ENCODE measurements at places on chromosomes 13 and 19.

GRCh38 chr13:101736566-101736965 is 284.1 kb downstream of the ITGBL1 start:
- DNase-seq: no peak

- DNase-seq: no peak
Observed at GRCh38 chr13:77853703-77854102, 64.9 kb downstream of the EDNRB start.

- no peak for DNase-seq
Observed at GRCh38 chr13:77544355-77544754, 8.8 kb downstream of the SCEL start.

- no peak for DNase-seq
Observed at GRCh38 chr13:77891486-77891885, 27.1 kb downstream of the EDNRB start.

DNA sequence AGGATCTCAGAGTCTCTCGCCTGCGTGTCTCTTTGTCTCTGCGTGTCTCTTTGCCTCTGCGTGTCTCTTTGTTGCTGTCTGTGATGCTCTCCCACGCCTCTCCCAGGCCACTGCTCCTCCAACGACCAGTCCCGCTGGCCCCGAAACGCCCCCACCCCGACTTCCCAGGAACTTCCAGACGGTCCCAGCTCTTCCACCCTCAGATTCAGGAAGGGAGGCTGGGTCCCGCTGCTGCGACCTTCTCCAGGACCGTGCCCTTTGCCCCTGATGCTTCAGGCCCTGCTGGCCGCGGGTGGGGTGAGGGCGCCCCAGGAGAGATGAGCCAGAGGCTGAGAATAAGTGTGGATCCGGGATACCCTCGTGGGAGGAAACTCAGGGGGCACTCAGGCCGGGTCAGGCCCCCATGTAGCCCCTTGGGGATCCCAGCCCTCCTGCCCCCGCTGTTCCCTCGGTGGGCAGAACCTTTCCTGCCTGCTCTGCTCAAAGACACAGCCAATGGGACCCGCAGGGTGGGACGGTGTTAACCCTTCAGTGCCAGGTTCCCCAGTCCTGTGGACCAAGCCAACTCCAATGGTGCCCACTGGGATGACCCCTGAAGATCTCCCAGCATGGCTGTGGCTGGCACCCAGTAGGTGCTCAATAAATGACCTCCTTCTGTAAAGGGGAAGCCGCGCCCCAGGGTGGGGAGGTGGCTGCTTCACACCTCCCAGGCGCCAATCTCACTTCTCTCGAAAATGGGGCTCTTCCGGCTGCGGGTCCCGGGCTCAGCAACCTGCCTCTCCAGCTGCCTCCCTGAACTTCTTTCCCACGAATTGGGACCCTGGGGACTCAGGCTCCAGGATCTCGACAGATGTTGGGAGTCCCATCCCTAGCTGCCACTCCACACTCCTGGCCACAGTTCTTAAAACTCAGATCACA is 1.5 kb upstream of the S1PR5 start:
- no peak for DNase-seq

GRCh38 chr19:27741236-27741635 is 1471.7 kb downstream of the UQCRFS1 start:
- DNase-seq: no peak

DNA sequence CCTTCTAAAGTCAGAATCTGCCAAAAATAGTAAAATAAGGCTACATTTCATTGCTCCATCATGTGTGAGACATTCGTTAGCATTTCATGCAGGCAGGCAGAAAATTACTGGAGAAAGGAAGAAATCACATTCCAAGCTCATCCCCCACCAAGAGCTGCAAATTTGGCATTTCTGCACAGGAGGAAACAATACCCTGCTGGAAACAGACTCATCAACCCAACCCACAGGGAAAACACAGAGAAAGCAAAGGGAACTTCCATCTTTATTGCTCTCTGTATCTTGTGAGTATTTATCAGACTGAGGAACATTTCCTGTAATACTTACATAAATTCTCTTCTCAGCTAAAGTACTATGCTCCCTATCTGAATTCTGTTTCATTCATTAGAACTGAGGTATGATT is 95.7 kb downstream of the KCTD12 start:
- DNase-seq: no peak

DNA sequence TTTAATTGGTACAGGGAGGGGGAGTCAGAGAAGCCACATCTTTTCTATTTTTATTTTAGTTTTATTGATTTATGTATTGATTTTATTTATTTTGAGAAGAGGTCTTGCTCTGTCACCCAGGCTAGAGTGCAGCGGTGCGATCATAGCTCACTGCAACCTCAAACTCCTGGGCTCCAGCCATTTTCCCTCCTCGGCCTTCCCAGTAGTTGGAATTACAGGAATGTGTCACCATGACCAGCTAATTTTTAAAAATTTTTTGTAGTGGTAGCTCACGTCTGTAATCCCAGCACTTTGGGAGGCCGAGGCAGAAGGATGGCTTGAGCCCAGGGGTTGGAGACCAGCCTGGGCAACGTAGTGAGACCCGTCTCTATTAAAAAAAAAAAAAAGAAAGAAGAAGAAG is 4.1 kb downstream of the IL27RA start:
- no peak for DNase-seq

GRCh38 chr13:107367258-107367657 is 799.3 kb upstream of the ARGLU1 start:
- no peak for DNase-seq

DNA sequence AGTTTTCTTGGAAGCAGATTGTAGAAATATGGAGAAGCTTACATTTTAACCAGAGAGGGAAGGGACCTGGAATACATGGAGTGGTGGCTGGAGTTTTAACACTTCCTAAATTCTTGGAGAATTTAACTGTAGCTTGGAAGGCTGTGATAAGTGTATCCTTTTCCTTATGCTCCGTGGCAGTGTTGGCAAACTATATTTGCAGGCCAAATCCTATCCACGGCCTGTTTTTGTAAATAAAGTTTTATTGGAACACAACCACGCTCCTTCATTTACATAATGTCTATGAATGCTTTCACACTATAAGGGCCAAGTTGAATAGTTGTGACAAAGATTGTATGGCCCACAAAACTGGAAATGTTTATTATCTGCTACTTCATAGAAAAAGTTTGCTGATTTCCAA is 110.6 kb upstream of the MIR17HG start:
- no peak for DNase-seq

DNA sequence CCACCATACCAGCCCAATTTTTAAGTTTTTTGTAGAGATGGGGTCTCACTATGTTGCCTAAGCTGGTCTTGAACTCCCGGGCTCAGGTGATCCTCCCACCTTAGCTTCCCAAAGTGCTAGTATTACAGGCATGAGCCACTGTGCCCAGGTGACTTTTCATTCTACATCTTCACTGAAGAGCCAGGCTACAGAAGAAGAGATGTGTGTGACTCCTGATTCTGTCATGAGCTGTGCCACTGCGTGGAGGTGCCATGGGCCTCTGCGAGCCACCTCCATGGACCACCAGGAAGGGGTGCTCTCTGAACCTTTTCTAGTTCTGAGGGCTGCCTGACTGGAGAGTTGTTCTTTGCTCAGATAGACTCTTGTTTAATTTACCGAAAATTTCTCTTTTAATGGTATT is 56.6 kb upstream of the RANBP3 start:
- DNase-seq: no peak

DNA sequence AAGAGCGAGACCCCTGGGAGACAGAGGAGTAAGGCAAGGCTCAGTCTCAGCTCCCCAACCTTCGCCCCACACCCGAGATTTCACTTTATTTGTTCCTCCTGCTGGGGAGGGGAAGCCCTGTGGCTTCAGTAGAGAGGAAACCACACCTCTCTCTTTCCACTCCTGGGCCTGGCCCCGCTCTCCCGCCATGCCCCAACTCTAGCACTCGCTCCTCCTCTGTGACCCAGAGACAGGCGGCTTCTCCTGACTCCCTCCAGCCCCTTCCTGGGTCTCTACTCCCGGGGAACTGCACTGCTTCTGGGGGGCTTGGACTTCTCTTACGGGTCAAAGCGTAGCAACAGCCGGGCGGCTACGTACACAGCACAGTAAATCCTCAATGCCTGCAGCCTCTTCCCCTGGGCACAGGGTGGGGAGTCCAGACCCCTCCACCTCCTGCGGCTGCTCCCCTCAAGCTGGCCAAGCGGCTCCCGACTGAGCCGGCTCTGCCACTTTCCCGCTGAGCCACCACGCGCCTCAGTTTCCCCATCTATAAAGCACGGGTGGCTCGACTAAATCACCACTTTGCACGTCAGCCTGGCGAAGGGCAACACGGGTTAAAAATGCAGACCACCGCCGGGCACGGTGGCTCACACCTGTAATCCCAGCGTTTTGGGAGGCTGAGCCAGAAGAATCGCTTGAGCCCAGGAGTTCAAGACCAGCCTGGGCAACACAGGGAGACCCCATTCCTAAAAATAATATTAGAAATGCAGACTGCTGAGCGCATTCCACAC is 1.4 kb downstream of the RNF126 start:
- DNase-seq: no peak

- DNase-seq: no peak
Observed at GRCh38 chr13:65555962-65556361, 1674.2 kb downstream of the PCDH9 start.

DNA sequence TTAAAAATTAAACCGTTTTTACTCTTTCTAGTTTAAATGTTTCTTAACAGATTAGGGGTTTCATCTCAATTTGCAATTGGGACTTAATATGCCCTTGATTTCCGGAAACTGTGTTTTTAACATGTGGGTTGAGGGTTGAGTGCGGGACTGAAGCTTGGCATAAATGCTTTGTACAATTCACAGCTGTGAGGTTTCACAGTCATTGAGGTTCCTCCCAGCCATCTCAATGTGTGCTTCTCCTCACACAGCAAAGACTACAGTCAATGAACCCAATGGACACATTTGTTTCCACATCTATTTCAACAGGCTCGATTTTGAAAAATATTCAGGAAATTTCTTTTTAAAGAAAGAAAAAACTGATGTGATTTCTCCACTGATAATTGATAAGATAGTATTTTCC is 328.6 kb downstream of the TBC1D4 start:
- DNase-seq: no peak

- DNase-seq: no peak
Observed at GRCh38 chr13:54165581-54166215, 1137.1 kb downstream of the OLFM4 start.

DNA sequence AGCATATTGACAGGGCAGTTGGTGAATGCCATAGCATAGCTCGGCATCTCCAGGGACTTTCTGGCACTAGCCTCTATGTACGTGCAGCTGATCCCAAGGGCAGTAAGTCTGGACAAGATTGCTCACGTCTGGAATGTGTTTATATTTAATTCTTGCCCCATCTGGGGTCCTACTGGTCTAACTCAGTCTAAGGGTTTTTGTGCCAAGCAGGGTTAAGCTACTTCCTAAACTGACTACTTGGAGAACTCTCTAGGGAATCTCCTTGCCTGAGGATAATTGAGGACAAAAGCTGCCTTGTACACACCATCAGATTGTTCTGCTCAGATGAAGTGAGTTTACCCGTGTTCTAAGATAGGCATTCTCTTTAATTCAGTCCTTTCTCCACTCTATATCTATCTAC is 358.1 kb downstream of the MYO16 start:
- DNase-seq: no peak

GRCh38 chr13:23687614-23688013 is 117.4 kb downstream of the TNFRSF19 start:
- DNase-seq: no peak

- DNase-seq: peak; percentile 49
Observed at GRCh38 chr19:46542428-46543230, 47.0 kb upstream of the PNMA8B start.

DNA sequence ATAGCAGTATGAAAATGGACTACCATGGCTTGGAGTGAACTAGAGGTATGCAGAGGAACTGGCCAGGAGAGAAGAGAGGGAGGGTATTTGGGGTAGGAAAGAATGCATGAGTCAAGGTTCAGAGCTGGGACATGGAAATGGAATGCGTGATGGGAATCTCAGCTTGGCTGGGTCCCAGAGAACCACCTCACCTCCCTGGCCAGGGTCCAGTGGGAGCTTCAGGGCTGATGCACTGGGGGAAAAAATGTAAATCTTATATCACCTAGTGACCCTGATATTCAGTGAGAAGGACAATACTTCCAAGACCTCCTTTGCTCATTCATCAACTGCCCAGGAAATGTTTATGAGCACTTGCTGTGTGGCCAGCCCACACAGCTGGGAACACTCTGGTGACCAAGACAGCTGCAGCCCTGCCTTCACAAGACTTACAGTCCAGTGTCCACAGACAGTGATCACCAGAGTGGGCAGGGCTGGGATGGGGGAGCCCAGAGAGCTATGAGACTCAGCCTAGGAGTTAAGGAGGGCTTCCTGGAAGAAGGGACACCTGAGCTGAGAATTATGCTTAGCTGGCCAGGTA is 12.8 kb downstream of the IGSF23 start:
- DNase-seq: no peak

DNA sequence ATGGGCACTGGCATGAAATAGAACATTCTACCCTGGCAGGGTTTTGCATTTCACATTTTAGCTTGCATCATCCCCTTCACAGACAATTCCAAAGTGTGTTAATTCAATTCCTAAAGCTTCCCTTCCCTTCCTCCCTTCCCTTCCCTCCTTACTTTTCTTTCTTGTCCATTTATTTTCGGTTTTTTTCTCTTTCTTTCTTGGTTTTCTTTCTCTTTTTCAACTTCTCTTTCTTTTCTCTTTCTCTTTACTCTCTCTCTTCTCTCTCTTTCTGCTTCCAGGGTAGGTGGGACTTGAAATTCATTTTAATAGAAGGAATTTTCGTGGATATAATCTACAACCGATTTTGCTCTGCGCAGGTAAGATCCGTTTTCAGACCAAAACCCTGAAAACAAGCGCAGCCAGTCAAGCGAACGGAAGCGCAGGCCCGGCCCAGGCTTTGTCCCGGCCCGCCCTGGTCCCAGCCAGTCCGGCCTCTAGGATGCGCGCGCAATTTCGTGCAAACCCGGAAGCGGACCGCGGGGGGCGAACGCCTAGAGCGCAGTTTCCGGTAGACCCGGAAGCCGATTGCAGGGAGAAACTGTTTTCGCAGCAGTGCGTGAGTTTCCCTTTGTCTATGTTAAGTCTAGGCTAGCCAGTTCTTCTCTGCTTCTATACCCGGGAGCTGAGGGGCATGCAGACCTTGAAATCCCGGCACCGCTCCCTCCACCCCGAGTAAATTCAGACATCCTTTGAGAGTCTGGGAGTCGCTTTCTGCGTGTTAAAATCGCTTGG is at the start of gene ZNF528:
TSS of gene ZNF528 (plus strand) at position 540 of the 771 bp plus-strand sequence. CDS start 4,165 bp downstream, outside the sequence.
- DNase-seq: peak; percentile 83

GRCh38 chr13:31920727-31921100 is 110.9 kb upstream of the FRY start:
- DNase-seq: no peak

- no peak for DNase-seq
Observed at GRCh38 chr19:4042731-4043082, 24.0 kb downstream of the ZBTB7A start.

- no peak for DNase-seq
Observed at GRCh38 chr19:19643158-19644053, at the start of gene GMIP. Gene GMIP (minus strand): TSS chr19:19643657. CDS start chr19:19643529, 128 bp downstream.

GRCh38 chr13:42747399-42747873 is 33.9 kb upstream of the FAM216B start:
- DNase-seq: no peak

Measured in GM12864 (cell line).